ENCODE measurements at places on chromosomes 7 and 10.

- DNase-seq, result no peak
Measured at GRCh38 chr7:157000741-157001653, 9.5 kb downstream of the MNX1 start.

DNA sequence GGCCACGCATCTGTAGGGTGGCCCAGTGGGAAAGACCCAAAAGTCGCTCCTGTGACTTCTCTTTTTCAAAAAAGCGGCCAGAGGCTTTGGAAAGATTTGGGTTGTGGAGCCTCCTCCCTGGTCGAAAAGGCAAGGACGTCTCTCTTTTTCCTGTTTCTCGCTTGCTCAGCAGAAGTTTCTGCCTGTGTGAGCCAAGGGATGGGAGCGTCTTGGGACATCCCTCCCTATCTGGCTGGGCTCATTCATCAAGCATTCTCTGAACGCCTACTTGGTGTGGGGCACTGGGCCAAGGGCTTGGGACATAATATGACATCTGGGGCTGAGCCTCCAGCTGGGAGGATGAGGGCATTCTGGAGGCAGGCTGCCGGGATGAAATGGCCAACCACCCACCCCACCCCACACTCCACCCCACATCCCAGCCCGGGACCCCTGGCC is 120.9 kb downstream of the C10orf105 start:
- no peak for DNase-seq

GRCh38 chr7:39468808-39469374 is 97.3 kb upstream of the YAE1 start:
- DNase-seq, result no peak

- no peak for DNase-seq
Measured at GRCh38 chr10:100737355-100738054, 7.9 kb upstream of the PAX2 start.

DNA sequence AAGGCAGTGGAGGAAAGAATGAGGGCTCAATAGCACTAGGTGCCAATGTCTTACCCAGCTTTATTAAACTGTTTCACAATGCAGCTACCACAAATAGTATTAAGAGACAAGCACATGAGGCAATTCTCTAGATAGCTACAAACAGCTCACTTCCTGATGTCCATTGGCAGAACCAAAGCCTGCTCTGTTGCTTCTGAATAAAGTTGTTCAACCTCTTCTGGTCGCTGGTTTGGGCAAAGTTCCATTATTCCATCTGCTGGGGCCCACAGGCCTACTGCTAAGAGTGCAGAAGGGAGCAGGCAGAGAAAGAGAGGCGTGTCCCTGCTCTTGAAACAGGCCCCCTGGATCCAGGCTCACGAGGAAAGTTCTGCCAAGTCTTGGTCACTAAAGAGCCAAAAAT is 173.9 kb downstream of the ZNF438 start:
- DNase-seq, result no peak

GRCh38 chr10:112361951-112362751 is 11.8 kb upstream of the ACSL5 start:
- no peak for DNase-seq

DNA sequence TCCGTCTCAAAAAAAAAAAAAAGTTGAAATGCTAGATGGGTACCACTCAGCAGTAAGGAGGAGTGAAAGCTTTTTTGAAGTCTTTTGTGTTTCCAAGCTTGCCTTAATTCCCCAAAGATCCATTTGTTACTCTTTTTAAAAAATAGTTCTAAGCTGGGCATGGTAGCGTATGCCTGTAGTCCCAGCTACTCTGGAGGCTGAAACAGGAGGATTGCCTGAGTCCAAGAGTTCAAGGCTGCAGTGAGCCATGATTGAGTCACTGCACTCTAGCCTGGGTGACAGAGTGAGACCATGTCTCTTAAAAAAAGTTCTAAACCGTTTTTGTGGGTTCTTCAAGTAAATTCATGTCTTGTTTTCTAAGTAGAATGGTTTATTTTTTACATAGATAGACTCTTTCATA is 5.3 kb downstream of the TBC1D12 start:
- no peak for DNase-seq

DNA sequence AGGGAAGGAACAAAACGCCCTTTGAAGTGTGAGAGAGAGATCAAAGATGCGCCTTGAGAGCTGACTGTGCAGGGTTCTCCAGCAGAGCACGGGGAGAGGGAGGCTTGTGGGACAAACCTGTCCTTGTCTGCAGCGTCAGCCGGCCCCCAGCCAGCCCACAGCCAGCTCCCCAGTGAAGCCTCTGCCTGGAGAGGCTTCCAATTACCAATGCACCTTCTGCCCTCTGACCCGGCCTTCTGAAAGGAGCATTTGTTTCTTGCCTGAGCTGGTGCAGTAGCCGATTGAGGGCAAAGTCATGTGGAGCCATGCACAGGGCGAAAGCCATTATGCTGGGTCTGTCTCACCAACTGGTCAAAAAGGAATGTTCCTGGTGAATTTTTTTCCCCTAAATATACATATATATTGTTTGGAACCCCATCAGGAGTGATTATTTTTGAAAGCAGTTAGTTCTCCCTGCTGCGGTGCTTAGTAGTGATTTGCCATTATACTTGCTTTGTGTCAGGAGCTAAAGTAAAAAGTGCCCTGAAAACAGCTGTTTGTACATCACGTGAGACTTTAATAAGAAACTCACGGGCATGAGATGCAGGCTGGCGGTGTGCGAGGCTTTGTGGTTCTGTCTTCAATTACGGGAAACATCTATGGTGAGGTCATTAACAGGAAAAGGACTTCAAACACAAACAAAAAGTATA is 268.6 kb downstream of the KLF6 start:
- DNase-seq, result no peak

- no peak for DNase-seq
Measured at GRCh38 chr10:5658871-5659618, 7.3 kb downstream of the ASB13 start.

GRCh38 chr10:45080331-45080730 is 79.6 kb downstream of the ZNF22 start:
- DNase-seq, result no peak

Data from stimulated activated CD8-positive, alpha-beta memory T cell treated with anti-CD3 and anti-CD28 coated beads, Interleukin-4, amount 100 ng/mL, for 4 hours (primary cell).